Activated CD4-positive, CD25-positive, alpha-beta regulatory T cell treated with anti-CD3 and anti-CD28 coated beads, Interleukin-2, amount 50 U/mL, for 24 hours (primary cell): ENCODE measurements at places on chromosomes 4 and X.

GRCh38 chr4:15717657-15718416 is 15.0 kb downstream of the BST1 start:
- no peak for ATAC-seq

GRCh38 chr4:140096483-140096861 is 57.5 kb downstream of the MAML3 start:
- ATAC-seq: peak; percentile 25

DNA sequence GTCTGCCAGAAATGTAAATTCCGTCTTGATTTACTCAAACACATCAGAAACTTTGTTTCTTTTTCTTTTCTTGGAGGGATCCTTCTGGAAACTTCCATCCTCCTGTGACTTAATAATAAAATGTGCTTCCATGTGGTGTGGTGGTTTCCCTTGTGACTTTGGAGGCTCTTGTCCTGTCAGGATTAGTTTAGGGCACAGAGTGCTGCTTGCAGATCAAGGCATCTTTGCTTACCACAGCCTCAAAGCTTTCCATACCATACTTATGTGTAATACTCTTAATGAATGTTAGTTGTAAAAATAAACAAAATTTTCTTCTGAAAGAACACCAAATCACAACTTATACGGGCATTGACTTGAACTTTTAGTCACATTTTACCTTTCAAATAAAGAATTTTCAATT is 27.4 kb downstream of the GBA3 start:
- ATAC-seq: no peak

- ATAC-seq: no peak
These were observed 6.3 kb upstream of the TAB3 start for GRCh38 chrX:30895370-30895769.

- ATAC-seq: no peak
These were observed 22.0 kb downstream of the DYNLT3 start for GRCh38 chrX:37825215-37825842.

GRCh38 chr4:108170631-108171338 is 2.1 kb upstream of the LEF1 start:
- no peak for ATAC-seq

- no peak for ATAC-seq
These were observed 383.0 kb upstream of the INTU start for GRCh38 chr4:127249767-127250108.
